ENCODE measurements at places on chromosomes 2 and 18. TPM values are rescaled to one million over a fixed set of nuclear protein-coding genes. Genes with fewer than 3 reads are reported as not detected.

The WNT10A gene
- 0.10 TPM for total RNA-seq

The KYNU gene
- 285 TPM for total RNA-seq

The ALPG gene
- total RNA-seq, result 0.33 TPM

The PTPN18 gene
- total RNA-seq, result 26.2 TPM

The OTX1 gene
- 4.5 TPM for total RNA-seq

The KIAA2012 gene
- not detected for total RNA-seq

The CHN1 gene
- 18.9 TPM for total RNA-seq

The RNF25 gene
- total RNA-seq, result 51.5 TPM

The LYG1 gene
- total RNA-seq, result 1.5 TPM

The IL1F10 gene
- not detected for total RNA-seq

The SP100 gene
- 26.1 TPM for total RNA-seq

The PTPN4 gene
- total RNA-seq, result 16.1 TPM

The ACTR3 gene
- total RNA-seq, result 246 TPM

The PROKR1 gene
- total RNA-seq, result not detected

The CACNB4 gene
- 0.08 TPM for total RNA-seq

The LHCGR gene
- total RNA-seq, result not detected

The COL5A2 gene
- total RNA-seq, result 75.7 TPM

The MYO3B gene
- total RNA-seq, result not detected

The IL36B gene
- total RNA-seq, result 0.17 TPM

The GCG gene
- not detected for total RNA-seq

The ASB18 gene
- not detected for total RNA-seq

The ZFP36L2 gene
- total RNA-seq, result 38.8 TPM

The HAAO gene
- not detected for total RNA-seq

The DPP10 gene
- not detected for total RNA-seq

The POTEJ gene
- total RNA-seq, result not detected

The ASPRV1 gene
- 0.23 TPM for total RNA-seq

The IL1B gene
- 0.15 TPM for total RNA-seq

The SPC25 gene
- total RNA-seq, result 15.8 TPM

The ACKR3 gene
- 15.4 TPM for total RNA-seq

The ABCG5 gene
- total RNA-seq, result not detected

The XDH gene
- total RNA-seq, result 1.1 TPM

The CXCR4 gene
- total RNA-seq, result 0.76 TPM

The PLGLB1 gene
- 0.48 TPM for total RNA-seq

The EVX2 gene
- not detected for total RNA-seq

The B3GNT7 gene
- 2.6 TPM for total RNA-seq

The TRIB2 gene
- 0.91 TPM for total RNA-seq

The SAG gene
- total RNA-seq, result not detected

The CCL20 gene
- 4.2 TPM for total RNA-seq

The LRRC30 gene
- not detected for total RNA-seq

The MC5R gene
- not detected for total RNA-seq

The SERPINB5 gene
- total RNA-seq, result 0.11 TPM

The PCARE gene
- not detected for total RNA-seq

The BMP10 gene
- total RNA-seq, result not detected
